ENCODE measurements at places on chromosomes 12 and 14.
A peak's percentile ranks its signal among the peaks of the same experiment; 100 is the strongest.

DNA sequence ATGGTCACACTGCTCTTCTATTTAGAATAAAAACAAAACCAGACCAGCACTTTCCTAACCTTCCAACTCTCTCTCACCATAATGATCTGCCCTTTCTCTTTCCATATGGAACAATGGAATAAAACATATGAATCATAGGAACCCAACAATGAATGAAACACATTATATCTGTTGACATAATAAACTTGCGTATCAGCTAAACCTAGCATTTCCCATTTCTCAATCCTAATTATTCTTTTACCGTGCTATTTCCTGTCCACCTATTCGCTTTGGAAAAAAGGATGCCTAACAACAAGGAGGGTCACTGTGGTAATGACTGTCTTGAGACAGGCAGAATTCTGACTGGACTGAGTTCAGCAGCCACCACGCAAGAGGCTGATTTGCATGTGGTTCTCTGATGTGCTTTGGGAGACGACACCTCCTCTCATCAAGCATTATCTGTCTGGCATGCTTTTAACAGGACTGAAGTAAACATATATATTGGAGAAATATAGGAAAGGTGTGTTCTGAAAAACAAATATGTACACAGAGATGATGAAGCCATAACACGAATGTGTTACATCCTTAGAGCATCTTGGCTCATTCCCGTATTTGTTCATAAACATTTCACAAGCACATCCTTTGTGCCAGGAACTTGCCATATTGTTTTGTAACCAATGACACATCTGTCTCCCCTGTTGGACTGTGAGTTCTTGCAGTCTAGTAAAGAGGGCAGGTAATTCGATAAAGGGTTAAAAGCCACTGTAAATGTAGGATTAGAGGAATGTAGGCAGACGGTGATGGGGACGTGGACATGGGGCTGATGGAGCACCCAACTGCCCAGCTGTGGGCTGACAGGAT is 87.7 kb downstream of the PTPRB start:
- no peak for DNase-seq

DNA sequence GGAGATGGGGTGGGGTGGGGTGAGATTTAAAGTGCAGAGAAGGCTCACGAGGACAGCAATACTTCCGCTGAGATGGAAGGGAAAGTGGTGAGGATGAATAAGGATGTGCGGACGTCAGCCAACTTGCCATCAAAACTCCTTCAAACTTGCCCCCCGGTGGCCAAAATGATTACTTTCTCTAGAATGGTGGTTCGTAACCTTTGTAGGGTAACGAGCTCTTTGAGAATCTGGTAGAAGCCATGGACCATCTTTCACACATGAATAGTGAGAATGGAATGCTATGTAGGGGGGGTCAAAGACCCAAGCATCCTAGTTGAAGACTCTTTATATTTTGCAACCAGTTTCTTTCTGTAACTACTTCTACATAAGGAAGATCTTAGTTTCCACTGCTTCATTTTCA is 245.9 kb upstream of the DDHD1 start:
- peak; percentile 79 for DNase-seq

DNA sequence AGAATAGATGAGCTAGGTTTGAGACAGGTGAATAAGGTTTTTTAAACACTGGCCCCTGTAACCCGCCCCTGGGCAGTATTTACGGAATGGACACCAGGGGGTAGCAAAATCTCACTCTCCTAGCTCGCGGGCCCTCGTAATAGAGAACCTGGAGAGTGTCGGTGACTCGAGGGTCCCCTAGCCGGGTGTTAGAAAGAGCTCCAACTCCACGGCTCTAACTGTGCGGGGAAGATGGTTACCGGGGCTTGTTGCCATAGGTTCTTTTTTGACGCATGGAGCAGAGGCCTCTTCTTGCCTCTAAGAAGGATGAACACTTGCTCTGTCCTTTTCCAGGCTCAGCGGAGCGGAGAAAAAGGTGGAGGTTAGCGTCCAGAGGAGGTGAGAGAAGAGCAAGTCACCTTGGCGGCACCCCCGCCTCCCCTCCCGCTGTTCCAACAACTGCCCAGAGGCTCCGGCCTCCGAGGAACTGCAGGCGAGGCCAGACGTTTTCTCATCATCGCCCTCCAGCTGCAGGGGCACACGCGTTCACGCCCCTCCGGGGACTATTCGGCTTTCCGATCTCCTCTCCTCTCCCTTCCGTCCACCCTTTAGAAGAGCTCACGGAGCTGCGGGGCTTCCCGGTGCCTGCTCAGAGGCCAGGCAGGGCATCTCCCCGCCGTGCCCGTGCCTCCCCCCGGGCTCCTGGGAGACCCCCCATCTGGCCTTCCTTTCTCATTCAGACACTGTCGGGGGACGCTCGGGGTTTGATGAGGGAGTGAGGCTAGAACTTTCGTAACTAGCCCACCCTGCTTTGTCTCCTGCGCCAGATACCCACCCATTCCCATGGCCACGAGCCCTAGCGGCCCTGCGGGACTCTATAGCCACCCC is 1.4 kb upstream of the ARHGEF40 start:
- DNase-seq = peak; percentile 68

DNA sequence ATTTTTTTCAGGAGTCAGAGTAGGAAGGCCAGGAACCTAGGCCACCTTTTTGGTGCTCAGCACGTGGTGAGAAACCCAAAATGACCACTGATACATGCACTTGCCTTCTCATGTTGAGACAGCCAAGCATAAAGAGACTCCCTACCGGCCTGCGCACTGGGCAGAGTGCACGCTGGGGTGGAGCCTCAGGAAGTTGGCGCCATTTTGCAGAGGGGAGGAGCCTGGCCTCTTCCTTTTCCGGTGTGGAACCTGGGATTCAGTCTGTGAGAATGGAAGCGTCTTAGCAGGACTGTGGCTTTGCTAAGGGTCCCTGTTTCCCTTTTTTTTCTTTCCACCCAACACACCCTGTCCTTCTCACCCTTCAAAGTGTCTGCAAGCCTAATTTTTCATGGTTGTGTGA is 62.9 kb upstream of the RTRAF start:
- no peak for DNase-seq

- no peak for DNase-seq
Observed at GRCh38 chr12:466039-466438, 6.3 kb downstream of the B4GALNT3 start.

DNA sequence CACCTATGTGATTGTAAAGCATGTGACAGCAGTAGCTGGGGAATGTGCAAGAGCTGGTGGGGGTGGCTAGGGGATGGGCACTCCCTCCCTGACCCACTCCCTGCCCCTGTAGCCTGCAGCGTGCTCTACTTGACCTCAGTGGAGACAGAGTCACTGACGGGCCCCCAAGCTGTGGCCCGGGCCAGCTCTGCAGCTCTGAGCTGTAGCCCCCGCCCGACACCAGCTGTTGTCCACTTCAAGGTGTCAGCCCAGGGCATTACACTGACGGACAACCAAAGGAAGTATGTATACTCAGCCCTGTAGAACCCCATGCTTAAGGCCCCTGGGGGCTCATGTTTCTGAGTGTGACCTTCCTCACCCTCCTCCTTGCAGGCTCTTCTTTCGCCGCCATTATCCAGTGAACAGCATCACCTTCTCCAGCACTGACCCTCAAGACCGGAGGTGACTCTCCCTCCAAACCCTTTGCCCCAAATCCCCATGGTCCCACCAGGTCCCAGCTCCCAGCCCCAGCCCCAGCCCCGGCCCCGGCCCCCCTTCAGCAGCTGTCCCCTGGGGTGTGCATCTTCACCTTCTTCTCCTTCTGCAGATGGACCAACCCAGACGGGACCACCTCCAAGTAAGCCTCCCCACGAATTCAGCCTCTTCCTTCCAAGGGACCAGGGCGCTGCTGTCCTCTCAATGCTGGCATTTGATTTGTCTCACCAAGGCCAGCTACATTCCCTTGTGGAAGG is 13.3 kb downstream of the TNS2 start:
- DNase-seq = no peak

DNA sequence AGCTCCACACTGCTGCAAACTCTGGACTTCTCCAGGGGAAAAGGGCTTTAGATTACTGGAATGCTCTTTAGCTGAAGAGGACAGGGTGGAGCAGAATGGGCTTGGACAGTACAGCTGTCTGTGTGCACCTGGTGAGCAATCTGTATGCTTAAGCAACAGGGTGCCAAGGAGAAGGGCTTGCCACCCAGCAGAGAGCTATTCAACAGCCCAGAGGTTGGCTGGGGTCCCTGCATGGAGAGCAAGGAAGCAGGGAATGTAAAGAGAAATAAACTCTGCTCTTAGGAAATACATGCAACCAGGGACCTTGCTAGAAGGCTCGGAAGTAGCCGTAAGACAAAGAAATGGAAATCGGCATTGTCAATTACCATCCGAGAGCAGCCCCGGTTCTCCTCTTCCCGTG is 53.0 kb upstream of the CORO1C start:
- no peak for DNase-seq
